ENCODE measurements at places on chromosomes 4 and X.

DNA sequence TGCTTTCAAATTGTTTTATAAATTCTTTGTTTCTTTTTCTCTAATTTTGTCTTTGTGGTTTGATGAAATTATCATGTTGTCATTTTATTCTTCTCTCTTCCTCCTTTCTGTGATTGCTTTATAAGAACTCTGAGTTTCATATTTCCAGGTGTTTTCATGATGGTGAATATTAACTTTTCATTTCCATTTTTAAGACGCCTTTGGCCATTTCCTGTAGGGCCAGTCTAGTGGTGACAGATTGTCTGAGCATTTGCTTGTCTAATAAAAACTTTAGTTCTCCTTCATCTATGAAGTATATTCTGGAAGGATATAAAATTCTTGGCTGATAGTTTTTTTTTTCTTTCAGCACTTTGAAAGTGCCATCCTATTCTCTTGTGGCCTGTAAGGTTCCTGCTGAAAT, 128.1 kb downstream of the FAM13A start:
- no peak for DNase-seq

- no peak for DNase-seq
These were observed 1222.4 kb upstream of the PRKX start for GRCh38 chrX:4935846-4936245.

GRCh38 chr4:83413676-83414075, 41.9 kb downstream of the HELQ start:
- no peak for DNase-seq

DNA sequence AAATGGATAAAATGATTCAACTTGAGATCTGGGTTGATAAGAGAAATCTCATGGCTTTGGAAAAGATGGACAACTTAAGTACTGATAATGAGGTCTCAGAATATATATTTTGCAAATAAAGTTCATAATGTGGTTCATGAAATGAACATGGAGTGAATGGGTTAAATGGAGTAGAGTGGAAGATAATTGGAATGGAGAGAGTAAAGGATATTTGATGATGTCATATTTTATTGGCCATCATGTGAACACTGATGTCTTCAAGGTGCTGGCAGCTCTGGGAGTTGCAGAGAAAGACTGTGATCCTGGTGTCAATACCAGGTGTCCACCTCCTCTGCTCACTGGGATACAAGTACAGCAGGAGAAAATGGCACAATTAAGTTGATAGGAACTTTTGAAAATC, 133.9 kb upstream of the ZXDA start:
- DNase-seq, result no peak
